ENCODE measurements at places on chromosomes 3 and 15.

DNA sequence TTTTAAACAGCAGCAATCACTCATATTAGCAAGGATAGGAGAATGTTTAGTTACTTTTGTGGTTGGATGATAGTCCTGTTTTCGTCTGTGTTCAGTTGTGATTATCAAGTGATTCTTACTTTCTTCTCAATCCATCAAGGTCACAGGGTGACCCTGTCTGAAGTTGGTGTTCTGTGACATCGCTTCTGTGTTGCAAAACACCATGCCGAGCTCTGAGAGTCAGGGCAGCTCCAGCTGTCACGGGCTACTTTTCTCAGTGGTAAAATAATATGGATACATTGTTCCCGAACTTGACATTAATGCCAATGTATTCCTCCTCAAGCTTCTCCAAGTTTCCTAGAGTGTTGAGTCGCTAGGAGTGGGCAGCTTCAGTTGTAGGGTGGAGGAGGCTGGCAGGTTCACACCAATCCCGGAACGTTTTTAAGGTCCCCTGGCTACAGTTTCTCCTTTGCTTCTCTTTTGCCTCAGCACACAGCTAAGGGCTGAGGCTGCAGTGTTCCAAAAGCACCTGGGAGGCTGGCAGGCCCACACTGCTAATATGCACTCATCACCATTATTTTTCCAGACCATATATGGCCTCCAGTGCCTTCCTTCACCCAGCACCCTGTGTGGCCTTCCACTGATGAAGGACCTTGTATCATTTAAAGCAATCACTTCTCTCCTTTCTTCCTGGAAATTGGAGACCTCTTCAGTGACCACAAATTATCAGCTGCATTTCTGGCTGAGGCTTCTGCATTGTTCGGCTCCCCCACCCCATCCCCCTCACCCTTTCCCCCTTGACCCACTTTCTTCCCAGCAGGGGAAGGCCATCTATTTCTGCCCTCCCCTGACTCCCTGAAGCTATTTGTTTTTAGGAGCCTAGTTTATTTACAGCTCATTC, 25.8 kb downstream of the COLQ start:
- DNase-seq, result no peak

DNA sequence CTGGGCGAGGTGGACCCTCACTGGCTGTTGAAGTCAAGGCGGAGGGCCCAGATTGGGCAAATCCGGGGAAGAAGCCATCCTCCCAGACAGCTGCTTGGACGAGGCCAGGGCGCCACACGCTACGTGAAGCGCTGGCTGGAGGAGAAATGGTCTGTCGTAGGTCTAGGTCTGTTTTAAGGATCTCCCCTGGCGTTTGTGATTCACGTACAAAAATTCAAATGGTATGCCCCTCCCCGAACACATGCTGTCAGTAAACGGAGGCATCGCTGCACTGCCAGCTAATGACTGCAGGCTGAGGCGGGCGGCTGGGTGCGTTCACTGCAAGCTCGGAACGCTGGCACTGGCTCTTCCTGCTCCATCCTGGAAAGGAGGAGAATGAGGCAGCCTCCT, 69.9 kb downstream of the EPHB3 start:
- DNase-seq, result no peak

DNA sequence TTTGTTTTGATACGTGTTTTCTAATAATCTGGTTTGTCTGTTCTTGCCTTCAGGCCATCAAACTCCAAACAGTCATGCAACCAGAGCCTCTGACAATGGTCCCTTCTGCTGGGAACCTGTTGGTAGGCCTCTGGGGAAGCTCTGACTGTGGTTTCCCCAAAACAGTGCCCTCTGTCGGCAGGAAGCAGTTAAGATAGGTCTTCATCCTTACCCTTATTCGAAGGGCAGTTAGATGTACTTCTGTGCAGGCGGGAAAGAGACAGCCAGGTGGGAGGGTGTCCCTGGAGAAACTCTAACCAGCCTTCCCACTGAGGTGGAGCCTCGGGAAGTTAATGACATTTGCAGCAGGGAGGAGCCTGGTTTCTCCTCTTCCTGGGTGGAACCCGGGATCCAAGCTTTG, 81.6 kb upstream of the CHMP2B start:
- DNase-seq, result no peak

DNA sequence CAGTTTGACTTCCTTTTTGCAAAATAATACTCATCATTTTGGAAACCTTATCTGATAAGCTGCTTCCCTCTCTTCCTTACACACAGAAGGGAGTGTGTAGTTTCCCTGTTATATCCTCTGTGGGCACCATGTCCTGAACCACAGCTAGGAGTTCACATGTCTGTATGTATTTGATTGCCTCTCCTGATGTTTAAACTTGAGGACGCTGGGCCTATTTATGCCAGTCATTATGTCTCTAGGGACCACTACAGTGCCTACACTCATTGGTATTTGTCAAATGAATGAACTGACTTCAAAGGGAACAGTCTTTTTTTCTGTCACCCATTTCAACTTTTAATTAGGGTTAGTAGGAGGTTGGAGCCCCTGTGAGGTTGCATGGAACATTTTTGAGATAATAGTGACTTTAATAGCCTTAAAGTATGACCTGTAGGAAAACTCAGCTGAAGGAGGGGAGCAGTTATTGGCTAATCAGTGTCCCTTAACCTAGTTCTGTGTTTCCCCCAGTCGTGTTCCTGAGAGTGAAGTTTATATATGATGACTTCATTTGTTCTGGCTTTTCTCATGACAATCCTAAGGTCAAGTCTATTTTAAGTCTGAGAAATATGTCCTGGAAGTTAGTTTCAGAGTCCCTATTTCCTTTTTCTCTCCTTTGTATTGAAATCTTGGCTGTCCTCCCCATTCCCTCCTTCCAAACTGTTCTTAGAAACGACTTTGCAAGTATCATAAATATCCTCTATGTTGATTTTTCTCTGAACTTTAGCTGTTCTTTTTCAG, 28.9 kb downstream of the PDE8A start:
- DNase-seq, result no peak

DNA sequence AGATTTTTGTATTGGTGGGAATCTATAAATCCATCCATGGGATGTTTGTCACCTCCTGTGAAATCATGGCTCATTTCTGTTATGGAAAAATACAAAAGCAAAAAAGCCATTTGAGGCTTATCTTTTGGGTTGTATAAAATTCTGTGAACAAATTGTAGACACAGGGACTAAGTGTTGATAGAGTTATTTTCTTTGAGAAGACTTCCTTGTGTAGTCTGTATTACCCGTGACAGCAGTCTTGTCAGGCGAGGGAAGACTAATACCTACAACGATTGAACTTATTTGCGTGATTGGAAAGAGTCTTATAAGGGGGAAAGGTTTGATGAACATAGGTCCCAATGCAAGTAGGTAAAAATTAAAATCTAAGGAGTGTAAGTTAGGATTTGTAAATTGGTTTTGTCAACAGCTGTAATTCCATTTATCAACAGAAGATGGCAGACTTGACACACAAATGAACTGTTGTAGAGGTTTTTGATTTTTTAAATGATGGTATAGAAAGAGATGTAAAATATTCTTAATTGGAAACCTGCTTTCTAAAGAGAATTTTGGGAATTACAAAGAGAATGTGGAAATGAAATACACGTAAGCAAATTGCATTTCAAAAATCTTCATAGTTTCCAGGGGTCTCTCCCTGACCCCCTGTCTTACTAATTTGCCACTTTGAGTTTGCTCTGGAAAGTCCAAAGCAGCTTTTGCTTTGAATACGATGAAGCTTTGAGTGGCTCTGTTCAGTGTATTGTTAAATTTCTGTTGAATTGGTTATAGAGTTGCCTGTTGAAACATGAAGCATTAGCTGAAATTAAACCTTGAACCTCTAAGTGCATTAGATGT, 33.2 kb downstream of the SLC25A26 start:
- peak; percentile 4 for DNase-seq

DNA sequence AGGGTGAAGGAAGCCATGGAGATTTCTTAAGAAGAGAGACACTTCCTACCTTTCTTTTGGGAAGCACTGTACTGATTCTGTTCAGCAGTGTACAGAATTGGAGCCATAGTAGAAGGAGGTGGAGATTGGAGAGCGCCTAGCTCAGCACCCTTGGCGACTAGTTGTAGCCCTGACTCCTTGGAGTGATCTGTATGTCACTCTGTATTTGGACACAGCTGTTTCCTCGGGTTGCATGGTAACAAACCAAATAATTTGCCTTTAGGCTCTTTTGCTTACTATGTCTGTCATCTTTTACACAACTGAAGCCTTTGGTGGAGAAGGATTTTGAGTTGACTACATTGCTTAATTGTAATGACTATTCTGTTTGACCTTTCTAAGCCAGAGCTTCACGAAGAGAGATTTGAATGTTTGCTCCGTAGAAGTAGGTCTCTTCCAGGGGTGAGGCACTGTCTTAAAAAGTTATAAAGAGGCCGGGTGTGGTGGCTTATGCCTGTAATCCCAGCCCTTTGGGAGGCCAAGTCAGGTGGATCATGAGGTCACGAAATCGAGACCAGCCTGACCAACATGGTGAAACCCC, 77.1 kb downstream of the AKAP13 start:
- DNase-seq, result no peak

- no peak for DNase-seq
These were observed 2.2 kb upstream of the EPHB3 start for GRCh38 chr3:184559336-184559735.

- no peak for DNase-seq
These were observed 27.1 kb upstream of the AP4E1 start for GRCh38 chr15:50881121-50882048.
